Erythroblast (primary cell): ENCODE measurements at places on chromosomes 11 and 22.

DNA sequence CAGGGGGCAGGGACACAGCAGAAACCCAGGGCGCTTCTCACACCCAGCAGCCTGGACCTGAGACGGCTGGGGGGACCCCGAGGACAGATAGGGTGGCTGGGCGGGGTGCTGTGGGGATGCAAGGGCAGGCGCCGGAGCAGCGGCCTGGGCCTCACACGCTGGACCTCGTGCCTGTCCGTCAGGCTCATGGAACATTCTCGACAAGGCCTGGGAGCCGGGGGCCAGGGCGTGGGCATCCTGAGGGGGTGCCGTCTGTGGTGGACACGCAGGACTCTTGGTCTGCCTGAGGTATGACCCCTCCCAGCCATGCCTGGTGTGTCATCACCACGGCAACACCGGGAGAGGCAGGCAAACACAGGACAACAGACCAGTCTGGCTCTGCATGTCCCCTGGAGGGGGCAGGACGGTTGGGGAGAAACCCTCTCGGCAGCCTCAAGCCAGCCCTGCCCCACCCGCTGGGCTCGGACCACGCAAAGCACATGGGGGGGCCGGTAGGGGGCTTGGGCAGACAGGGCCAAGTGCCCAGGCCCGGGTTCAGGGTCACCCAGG lies 21.4 kb downstream of the MRPL23 start:
- DNase-seq = no peak

GRCh38 chr11:67464411-67465188 lies 4.5 kb downstream of the TMEM134 start:
- DNase-seq = peak; percentile 91

DNA sequence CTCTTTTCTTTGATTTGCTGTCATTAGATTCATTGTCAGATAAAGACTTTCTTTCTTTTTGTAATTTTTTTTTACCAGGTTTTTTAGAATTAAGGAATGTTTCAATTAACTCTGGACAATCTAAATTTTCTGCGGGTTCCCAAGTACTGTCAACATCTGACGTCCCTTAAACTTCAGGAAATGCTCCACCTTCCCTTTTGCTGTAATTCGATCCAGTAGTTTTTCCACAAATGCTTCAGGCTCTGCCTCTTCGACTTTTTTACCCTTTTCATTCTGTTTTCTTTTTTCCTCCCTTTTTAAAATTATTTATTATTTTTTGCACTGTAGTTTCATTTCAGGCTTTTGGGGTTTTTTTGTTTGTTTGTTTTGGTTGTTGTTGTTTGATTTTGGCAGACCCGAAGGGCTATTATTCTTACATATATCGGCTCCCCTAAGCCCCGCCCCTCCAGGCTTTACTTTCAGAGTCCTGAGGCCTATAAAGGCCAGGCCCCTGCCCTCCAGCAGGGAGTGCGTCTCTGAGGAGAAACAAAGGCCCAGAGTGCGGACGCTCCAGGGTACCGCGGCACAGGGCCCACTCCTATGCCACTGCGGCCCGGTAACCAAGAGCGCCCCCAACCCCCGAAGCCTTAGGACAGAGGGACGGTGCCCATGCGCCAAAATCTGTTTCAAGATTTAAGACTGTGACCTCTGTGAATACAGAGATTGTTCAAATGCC lies 116.4 kb downstream of the TYR start:
- DNase-seq = no peak

GRCh38 chr11:111120161-111120560 lies 125.4 kb upstream of the POU2AF2 start:
- no peak for DNase-seq

GRCh38 chr11:59534676-59535075 lies 23.3 kb downstream of the OR4D9 start:
- no peak for DNase-seq

DNA sequence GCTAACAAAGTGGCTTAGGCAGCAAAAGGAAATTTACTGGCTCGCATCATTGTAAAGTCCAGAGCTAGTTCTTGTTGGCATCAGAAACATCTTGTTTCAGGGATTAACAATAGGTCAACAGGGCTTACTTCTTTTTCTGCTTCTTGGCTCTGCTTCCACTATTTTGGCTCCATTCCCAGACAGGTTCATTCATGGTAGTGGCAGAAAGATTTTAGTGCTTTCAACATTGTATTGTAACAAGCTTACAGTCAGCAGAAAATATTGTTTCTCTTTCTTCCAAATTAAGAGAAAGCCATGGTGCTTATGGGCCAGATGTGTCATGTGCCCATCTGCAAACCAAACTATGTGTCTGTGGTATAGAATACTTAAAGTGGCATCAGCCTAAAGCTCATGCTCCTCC lies 315.6 kb downstream of the RAB38 start:
- no peak for DNase-seq

DNA sequence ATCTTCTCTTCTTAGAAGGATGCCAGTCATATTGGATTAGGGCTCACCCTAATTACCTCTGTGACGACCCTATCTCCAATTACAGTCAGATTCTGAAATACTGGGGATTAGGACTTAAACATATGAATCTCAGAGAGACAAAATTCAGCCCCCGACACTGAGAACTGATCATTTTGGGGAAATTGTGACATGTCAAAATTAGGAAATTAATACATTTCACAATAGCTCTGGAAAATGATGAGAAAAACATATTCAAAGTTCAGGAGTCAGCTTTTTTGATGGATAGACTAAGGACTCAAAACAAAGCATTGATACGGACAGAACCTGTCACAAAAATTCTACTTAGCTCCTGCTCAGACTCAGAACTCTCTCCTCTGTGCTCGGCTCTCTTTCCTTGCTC lies 40.8 kb downstream of the COMMD9 start:
- DNase-seq = no peak

GRCh38 chr11:34926101-34926830 lies 9.8 kb downstream of the PDHX start:
- peak; percentile 78 for DNase-seq

DNA sequence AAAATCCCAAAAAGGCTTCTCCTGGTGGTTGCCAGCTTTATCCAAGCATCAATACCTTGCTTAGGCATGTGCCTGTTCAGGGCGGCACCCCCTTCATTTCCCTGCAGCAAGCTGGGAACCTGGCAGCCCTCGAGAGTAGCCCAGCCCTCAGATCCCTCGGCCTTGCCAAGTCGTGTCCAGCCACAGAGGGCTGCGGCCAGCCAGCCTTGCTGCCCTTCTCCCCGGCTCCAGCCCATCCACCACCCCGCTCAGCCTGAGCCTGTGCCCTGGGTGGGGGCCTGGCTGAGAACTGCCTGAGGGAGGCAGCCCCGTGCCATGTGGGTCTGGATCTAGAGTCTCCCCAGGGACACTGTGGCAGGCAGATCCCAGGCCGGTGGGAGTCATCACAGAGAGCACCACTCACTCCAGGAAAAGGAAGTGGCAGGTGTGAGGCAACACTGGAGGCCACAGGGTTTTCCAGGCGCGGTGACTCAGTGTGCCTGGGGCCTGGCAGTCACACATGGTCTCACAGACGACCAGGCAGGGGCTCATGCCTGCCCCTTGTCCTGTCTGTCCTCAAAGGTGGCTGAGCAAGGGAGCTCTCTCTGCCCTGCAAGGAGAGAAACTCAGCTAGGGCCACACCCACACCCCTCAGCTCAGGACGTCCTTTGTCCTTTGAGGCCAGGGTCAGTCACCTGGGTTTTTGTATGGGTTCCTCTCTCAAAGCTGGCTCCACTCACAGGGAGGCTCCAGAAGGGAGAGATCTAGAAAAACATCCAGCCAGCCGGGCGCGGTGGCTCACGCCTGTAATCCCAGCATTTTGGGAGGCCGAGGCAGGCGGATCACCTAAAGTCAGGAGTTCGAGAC lies 12.2 kb upstream of the CDC42BPG start:
- DNase-seq = peak; percentile 43

DNA sequence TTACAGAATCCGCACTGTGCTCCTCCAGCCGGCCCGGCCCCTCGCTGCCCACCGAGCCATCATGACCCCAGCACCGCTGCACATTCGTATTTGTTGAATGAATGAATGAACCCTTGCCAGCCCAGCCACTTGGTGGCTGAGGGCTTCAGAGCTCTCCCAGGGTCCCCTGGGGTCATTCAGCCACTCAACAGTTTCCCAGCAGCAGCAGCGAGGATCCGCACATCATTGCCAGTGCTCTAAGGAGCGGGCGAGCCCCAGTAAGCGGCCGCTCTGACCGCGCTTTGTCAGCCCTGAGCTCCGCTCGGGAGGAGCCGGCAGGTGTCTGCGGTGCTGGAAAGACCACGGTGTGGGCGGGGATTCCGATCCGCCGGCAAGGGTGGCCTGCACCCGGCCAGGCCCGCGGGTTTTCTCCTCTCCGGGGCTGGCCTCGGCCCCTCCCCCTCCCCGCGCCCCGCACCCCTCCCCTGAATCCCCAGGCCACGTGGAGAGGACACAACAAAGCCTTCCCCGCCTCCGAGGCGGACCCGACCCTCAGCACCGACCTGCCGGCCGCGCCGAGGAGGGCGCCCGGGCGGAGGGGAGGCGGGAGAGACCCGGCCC lies 563 bp downstream of the BID start:
- DNase-seq = peak; percentile 46

DNA sequence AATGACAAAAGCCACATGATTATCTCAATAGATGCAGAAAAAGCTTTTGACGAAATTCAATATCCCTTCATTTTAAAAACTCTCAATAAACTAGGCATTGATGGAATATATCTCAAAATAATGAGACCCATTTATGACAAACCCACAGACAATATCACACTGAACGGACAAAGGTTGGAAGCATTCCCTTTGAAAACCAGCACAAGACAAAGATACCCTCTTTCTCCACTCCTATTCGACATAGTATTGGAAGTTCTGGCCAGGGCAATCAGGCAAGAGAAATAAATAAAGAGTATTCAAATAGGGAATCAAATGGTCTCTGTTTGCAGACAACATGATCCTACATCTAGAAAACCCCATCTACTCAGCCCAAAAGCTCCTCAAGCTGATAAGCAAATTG lies 52.0 kb downstream of the CASP12 start:
- no peak for DNase-seq

GRCh38 chr22:21657360-21658032 lies 8.3 kb upstream of the PPIL2 start:
- peak; percentile 84 for DNase-seq

DNA sequence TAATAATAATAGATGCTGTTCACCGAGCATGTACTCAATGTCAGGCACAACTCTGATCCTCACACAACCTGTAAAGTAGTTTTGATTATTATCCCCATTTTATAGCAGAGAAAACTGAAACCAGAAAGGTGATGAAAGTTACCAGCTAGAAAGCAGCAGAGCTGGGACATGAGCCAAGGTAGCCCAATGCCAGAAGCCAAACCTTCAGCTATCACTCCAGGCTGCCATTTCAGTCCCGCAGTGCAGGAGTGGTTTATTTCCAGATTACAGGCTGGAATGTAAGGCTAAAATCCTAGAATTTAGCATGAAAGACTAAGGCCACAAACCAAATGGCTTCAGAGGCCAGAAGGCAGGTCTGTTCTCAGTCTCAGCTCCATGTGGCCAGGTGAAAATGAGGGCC lies 108.8 kb downstream of the TENM4 start:
- DNase-seq = no peak

DNA sequence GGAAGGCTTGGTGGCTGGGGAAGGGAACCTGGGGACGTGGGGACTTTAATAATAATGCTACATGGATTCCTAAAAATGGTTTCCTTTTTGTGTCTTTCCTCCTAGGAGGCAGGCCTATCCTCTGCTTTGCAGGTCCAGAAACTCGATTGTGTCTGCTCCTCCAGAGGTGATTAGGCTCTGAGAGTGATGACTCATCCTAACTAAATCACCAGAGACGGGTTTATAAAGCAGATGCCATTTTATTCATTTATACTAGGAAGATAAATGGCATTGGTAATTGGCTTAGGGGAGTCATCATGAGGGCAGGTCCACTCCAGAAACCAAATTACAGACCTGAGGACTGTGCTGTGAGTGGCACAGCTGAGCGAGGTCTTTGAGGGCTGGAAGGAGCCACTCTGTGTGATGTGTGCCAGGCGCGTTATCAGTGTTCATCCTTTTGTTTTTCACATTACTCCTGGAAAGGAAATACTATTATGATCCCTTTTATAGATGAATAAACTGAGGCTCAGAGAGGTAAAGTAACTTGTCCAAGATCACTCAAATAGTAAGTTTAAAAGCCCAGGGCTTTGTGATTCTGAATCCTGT lies 7.1 kb downstream of the NLRX1 start:
- no peak for DNase-seq

GRCh38 chr11:2577991-2578928 lies 121.5 kb downstream of the KCNQ1OT1 start:
- DNase-seq = no peak

DNA sequence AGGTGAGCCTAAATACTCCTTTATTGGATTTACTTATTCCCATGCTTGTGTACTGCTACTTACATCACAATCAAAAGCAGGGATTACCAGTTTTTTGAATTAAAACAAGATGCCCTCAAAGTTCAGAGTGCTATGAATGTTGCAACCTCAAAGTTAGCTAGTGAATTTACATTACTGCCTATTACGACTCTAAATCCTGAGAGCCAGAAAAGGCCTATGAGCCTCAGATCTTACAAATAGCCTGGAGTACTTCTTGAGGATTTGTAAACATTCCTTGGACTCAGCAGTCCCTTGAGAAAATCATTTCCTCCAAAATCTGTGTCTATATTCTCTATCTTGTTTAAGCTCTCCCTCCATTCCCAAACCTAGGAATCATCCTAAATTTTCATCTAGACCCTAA lies 25.5 kb downstream of the CHORDC1 start:
- no peak for DNase-seq

DNA sequence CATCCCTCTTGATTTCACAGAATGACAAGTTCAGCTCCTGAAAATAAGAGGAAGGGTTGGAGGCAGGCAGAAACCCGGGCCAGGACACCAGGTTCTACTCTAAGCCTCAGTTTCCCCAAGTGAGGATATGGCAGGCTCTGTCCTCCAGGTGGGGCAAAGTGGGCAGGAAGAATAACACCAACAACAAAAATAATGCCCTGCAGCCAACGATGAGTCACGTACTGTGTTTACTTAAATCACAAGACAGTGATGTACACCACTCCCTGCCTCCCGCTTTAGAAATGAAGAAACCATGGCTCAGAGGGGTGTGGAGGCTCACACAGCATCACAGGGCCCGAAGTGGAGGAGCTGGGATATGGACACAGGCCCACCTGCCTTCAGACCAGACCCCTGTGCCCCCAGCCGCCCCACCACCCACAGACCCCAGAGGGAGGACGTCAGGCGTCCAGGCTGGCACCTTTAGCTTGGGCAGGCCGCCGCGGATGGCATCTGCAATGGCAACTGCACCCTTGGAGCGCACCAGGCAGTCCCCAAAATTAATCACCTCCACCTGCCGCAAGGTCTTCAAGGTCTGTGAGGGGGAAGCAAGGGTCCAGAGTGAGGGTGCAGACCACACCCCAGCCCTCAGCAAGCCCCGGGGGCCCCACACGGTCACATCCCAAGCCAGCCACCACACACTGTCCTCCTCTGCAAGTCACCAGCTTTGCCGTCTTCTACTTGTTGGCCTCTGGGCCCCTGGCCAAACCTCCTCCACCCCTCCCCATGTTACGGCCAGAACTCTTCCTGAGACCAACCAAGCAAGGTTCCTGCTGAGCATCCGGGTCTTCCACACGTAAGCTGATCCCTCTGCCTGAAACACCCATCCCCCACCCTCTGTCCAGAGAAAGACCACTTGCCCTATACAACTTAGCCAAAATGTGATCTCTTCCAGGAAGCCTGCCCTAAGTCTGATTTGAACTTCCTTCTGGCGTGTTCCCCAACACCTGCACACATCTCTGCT lies 15.8 kb upstream of the CHADL start:
- no peak for DNase-seq

GRCh38 chr11:71490731-71491390 lies 36.2 kb upstream of the KRTAP5-7 start:
- no peak for DNase-seq

GRCh38 chr11:79493555-79494171 lies 52.8 kb upstream of the TENM4 start:
- DNase-seq = peak; percentile 69
